ENCODE measurements at places on chromosomes 7 and 10.

DNA sequence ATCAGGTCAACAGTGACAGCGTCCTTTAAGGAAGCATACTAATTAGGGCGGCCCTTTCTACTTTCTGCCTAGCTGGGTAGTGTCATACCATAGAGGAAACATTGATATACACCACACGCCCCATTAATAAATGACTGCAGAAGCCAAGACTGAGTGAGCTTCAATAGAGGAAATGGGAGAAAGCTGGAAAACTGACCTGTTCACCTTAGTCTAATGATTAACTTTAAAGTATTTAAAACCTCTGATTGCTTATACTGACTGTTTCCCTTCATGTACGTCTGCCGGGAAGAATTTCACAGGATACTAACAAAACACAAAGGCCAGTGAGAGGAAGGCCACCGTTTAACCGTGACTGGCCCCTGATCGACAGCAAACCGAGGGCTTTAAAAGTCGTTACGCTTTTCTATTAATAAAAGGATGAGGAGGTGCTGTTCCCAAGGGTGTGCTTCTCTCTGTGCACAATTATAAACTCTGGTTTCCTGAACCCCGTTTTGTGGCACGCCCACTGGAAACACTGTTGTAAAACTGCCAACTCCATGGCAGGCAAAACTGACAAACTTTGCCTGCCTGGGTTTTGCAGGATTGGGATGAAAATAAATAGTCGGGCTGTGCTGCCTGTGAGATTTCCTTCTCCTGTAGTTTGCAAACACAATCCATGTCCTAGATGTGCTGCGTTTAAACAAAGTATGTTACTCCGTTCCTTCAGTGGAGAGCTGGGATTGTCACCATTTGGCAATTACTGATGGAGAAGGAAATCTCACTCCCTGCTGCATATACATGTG, 137.6 kb downstream of the NRP1 start:
- no peak for DNase-seq

DNA sequence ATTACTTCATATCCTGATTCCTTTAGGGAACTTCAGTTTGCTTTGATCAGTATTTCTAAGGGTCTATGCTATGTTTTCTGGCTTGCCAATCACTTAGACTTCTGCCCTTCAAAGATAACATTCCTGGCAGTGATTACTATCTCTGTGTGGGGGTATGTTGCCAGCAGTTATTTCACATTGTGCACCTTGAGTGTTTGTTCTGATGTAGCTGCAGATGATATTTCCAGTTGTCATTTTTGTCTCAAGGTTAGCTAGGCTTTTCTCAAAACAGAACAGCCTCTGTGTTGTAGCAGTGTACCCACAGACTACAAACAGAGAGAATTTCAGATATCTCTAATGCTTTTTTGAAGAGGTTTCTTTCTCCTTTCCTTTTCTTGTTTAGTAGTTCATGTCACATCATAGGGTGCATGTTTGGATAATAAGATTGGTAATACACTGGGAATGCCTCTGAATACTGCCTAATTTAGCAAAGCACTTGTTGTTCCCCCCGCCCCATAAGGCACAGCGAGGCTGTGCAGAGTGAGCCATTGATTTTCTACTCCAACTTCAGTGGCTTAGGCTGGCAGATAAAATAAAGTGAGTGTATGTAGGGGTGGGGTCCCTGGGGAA, 134.7 kb upstream of the AGR3 start:
- no peak for DNase-seq

- no peak for DNase-seq
Measured at GRCh38 chr7:149608168-149608567, 110.6 kb upstream of the ZNF746 start.

- DNase-seq: no peak
Measured at GRCh38 chr10:18767981-18768380, 108.8 kb downstream of the ARL5B start.

GRCh38 chr7:92737706-92738105, 98.7 kb downstream of the CDK6 start:
- DNase-seq: no peak

- peak; percentile 62 for DNase-seq
Measured at GRCh38 chr10:17214971-17215781, 12.9 kb upstream of the VIM start.

DNA sequence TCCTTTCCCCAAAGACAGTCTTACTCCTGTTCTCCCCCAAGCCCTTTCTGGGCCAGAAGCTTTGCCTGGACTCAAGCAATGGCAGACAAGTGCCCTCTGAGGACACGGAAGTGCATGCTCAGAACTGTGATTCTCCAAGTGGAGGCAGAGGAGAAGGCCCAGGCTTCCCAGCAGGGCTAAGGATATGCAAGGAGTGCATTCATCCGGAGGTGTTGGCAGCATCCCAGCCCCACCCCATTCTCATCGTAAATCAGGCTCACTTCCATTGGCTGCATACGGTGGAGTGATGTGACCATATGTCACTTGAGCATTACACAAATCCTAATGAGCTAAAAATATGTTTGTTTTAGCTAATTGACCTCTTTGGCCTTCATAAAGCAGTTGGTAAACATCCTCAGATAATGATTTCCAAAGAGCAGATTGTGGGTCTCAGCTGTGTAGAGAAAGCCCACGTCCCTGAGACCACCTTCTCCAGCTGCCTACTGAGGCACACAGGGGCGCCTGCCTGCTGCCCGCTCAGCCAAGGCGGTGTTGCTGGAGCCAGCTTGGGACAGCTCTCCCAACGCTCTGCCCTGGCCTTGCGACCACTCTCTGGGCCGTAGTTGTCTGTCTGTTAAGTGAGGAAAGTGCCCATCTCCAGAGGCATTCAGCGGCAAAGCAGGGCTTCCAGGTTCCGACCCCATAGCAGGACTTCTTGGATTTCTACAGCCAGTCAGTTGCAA, 1.4 kb upstream of the RBP3 start:
- DNase-seq: no peak
